ENCODE measurements at places on chromosomes 12 and 14.

- no peak for DNase-seq
Observed at GRCh38 chr12:64791036-64791435, 31.8 kb upstream of the GNS start.

DNA sequence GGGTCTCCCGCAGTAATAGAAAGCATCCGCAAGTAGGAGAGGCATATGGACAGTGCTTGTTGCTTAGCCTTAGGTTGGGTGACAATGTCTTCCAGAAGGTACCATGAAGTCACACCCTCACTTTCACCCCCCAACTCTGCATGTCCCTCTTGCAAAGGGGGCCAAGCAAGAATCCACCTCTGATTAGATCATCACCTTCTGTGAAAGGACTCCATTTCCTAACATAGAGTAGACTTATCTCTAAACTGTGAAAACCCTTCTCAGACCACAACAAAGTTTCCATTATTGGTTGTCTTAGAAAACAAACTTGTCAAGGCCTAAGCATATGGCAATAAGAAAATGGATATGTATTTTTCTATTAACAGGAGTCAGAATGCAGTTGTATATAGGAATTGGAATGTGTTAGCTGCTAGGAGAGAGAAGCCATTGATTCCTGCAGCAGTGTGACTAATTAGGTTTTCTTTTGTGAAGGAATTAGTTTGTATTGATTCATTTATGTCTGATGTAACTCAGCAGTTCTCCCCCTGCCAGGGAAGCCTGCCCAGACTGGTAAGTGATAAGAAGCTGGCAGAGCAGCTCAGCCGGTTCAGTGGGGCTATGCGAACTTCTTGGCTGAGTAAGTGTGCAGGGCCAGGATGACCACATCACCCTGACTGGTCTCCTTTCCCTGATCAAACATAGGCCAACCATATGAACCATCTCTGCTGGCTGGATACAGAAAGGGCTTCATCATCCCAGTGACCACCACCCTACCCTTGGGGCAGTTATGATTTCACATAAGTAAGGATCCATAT, 107.3 kb upstream of the CCDC196 start:
- no peak for DNase-seq

- DNase-seq, result no peak
Observed at GRCh38 chr12:132125736-132126135, 18.4 kb downstream of the DDX51 start.

GRCh38 chr12:24198936-24199671, 249.6 kb upstream of the SOX5 start:
- no peak for DNase-seq

DNA sequence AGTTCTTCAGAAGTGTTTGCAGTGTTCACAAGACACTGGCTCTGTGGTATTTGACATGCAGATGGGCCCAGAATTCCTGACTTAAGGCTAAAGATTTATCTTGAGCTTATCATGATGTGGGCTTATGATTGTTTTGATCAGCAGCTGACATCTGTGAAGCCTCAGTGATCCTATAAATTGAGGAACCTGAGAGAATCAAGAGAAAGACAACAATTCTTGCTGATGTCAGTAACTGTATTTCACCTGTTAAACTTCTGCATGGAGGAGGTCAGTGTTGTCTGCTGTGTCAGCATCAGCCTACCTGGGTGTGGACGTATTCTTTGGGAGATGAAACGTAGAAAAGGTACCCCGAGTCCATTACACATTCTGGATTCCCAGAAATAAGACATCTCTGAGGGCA, 33.3 kb downstream of the TRAF3 start:
- no peak for DNase-seq

DNA sequence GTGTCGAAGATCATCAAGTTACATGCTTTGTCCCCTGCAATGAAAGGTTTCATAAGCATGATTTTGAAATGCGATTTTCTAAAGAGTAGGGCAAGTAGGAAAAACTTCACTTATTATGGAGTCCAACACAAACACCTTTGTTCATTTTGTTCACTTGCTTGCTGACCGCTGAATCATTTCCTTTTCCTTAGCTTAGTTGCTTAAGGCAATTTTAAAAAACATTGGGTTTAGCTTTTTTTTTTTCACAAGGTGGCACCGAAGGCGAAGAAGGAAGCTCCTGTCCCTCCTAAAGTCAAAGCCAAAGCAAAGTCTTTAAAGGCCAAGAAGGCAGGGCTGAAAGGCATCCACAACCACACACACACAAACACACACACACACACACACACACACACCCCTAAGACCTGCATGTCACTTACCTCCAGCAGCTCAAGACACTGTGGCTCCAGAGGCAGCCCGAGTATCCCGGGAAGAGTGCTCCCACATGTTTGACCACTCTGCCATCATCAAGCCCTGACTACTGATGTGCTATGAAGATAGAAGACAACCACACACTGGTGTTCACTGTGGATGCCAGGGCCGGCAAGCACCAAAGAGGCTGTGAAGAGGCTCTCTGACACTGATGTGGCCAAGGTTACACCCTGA, 11.4 kb downstream of the MANSC1 start:
- no peak for DNase-seq

DNA sequence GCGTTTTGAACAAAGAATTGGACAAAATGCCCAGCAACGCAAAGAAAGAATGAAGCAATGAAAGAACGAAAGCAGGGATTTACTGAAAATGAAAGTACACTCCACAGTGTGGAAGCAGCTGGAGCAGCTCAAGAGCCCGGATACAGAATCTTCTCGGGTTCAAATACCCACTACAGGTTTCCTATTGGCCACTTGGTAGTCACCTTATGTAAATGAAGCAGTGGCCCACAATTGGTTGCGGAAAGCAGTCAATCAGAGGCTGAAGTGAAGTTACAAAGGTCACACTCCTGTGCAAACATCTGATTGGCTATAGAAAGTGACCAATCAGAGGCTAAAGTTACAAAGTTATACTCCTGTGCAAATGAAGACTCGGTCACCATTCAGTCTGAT, 15.0 kb upstream of the PPP1R13B start:
- no peak for DNase-seq

DNA sequence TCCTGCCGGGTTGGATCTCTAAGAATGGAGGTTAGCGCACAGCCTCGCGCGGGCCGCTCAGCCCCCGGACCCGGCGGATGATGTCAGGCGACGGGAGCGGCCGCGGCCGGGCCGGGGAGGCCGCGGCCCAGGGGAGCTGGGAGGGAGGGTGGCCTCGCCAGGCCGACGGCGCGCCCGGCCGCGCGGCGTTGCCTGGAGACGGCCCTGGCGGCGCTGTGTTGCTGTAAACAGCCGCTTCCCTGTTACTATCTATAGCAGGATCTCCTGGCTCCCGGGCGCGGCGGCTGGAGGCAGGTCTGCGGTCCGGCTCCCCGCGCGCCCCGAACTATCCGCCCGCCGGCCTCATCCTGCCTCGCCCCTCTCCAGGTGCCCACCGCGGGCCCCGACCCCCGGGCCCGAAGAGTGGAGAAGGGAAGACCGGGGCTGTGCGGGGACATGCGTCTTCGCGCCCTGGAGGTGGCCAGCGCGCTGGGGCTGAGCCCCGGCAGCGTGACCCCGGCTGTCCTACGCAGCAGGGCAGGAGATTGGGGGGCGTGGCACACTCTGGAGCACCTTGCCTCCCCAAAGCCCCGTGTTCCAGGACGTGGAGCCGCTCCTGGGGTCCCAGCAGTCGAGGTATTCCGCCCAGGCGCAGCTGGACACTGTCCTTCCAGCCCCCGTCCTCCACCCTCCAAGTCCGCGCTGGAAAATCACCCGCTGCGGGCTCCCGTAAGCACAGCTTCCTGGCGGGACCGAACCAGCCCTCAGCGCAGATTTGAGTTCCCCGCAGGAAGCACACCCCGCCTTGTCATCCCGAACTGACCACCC, 1.4 kb upstream of the FOS start:
- peak; percentile 86 for DNase-seq

DNA sequence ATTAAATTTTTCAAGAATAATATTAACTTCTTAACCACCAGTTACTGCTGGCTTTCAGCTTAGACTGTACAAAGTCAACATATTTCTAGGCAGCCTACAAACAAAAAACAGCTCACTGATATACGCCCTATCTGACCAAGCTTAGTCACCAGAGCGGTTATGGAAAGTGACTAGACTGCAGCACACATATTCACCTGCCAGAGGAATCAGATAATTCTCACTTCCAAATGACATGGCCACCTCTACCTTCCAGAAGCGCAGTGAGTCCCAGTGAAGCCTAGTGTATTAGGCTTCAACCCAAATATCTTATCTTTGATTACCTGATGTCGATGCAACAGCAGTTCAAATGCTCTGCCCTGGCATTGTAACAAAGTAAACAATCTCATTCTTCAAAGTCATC, 8.5 kb downstream of the STXBP6 start:
- no peak for DNase-seq

DNA sequence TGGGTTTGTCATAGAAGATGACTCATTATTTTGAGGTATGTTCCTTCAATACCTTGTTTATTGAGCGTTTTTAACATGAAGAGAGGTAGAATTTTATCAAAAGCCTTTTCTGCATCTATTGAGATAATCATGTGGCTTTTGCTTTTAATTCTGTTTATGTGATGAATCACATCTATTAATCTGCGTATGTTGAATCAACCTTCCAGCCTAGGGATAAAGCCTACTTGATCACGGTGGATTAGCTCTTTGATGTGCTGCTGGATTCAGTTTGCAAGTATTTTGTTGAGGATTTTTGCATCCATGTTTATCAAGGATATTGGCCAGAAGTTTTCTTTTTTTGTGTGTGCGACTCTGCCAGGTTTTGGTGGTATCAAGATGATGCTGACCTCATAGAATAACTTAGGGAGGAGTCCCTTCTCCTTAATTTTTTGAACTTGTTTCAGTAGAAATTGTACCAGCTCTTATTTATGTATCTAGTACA, 602.6 kb downstream of the SNAPC1 start:
- DNase-seq, result no peak

GRCh38 chr12:54160089-54160488, 28.7 kb downstream of the SMUG1 start:
- no peak for DNase-seq

GRCh38 chr14:65370801-65371248, 41.7 kb upstream of the FUT8 start:
- no peak for DNase-seq

GRCh38 chr14:67978749-67979148, 159.2 kb downstream of the RAD51B start:
- DNase-seq, result no peak

GRCh38 chr12:63862187-63862968, 17.9 kb downstream of the SRGAP1 start:
- DNase-seq, result peak; percentile 16

- DNase-seq, result peak; percentile 91
Observed at GRCh38 chr14:68977718-68978171, 1.4 kb downstream of the ACTN1 start.

DNA sequence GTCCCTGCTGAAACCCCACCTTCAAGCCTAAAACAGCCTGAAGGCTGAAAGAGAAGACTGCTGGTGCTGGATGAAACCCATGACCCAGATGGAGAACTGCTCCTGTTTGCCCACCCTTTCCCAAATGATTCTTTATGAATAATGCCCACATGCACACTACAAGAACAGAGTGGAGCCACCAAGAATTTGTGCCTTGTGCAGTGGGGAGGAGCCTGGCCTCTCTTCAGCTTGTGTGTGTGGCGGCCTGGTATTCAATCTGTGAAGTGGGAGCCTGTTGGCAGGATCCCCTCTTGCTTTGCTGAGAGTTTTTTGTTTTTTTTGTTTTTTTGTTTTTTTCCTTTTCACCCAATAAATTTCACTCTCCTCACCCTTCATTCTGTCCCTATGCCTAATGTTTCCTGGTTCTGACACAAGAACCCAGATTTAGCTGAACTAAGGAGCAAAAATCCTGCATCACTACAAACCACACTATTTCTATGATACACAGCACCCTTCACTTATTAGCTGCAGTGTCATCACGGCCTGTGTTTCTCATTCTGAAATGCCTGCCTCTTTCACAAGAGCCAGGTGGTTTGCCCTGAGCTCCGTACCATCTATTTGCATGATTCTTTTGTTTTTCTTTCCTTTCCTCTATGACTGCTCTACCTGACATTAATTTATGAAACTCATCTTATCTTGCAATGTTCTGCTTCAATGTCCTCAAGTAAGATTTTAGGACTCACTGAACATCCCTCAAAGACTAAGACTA, 585.5 kb upstream of the ATXN7L3B start:
- DNase-seq, result no peak

Measured in hepatic stellate cell (primary cell).